ENCODE measurements at places on chromosomes 12 and 14.

DNA sequence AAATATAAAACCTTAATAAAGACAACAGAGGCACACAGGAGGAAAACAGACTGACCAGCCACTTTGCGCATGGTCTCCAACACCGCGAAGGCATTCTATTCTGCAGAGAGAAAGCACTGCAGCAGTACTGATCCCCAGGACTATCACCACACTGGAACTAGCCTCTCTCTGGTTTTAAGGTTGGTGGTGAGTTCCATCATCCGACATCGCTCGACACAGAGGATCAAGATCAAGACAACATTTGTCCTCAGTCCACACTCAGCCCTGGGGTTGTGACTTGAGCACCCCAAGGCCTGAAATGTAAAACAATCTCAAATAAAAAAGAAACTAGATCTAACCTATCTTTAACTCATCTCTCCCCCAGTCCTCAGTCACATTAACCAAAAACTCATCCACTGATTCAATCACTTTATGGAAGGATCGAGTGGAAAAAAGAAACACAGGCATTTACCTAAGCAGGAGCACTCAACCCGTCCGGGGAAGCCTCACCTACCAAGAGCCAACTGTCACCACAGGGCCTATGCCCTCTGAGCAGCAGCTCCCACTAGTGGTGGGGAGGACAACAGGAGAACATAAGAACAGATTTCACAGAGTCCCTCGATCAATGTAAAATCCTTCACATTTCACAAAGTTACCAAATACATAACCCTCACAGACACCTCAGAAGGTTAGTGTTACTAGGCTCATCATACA is 17.7 kb downstream of the STXBP6 start:
- DNase-seq: no peak

DNA sequence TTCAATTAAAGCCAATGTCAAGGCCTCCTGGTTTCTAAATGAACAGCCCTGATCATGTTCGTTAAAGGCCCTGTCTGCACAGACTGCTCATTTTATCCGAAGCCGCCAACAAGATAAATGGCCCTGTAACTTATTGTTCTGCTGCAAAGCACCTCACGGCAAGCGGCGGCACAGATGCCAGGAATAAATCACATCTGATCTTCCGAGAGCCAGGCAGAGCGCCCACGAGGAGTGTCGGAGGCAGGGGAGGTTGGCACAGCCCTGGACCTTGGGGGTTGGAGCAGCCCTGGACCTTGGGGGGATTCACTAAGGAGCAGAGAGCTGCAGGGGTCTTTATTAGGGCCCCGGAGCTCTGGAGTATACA is 110.5 kb downstream of the SCARB1 start:
- DNase-seq: no peak

- DNase-seq: no peak
Observed at GRCh38 chr12:100565987-100566545, 7.4 kb upstream of the GAS2L3 start.

DNA sequence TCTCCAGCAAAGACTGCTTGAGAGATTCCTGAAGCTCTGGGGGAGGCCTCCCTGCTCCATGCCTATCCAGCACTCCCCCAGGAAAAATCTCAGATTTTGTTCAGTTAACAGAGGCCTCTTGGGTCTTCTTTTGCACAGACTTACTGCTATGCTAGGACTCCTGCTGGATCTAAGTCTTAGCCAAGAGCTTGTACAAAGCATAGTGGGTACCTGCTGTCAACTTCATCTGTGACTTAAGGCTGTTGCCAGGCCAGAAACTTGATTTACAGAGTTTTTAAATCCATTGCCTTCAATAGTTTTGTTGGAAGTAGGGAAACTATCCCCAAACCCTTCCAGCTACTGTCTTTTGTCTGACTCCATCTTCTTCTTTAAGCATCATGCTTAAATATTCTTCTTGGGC is 140.5 kb downstream of the SMOC1 start:
- no peak for DNase-seq

DNA sequence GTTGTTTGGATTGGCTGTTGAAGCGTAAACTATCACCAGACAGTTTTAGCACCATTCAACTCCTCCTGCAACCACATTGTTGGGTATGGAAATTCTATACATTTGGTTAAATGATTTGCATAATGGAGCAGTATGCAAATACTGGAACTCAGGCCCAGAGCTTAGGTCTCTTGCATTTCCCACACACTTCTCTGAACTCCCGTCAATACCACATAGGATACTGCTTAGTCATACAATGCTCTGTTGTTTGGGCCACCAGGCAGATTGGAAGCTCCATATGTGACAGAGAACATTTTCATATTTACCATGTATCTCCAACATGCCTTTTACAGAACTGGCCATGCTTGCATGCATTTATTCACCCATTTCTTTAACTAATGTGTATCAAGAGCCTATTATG is 78.0 kb downstream of the IFNG start:
- DNase-seq: no peak

DNA sequence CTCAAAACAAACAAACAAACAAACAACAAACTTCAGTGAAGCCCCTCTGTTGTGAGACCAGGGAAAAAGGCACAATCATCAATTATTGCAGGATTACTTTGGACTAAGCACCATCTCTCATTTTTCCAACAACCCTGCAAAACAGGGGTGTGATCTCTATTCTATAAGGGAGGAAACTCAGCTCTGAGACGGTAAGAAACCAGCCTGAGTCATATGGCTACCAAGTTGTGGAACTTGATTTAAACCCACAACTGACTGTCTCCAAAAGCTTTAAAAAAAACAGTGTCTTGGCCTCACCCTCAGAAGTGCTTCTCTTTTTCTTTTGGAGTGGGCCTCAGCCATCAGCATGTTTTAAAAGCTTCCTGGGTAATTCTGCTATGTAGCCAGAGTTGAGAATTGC is 49.8 kb downstream of the RIN3 start:
- DNase-seq: no peak

DNA sequence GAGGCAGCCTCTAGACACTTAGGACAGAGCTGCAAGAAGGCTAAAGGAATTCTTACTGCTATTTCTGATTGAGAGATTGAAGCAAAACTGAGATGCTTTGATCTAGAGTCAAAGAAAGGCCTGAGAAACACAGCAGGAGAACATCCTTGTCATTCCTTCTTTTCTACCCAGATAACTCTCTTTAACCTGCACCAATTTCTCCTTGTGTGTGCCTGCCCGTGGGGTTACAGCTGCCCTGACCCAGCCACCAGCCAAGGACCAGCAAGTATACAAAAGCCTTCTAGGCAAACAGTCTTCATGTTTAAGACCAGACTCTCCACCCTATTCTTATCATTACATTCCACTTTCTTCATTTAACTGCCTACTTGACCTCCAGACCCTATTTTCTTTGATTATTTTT is 81.7 kb upstream of the PRB2 start:
- DNase-seq: no peak

DNA sequence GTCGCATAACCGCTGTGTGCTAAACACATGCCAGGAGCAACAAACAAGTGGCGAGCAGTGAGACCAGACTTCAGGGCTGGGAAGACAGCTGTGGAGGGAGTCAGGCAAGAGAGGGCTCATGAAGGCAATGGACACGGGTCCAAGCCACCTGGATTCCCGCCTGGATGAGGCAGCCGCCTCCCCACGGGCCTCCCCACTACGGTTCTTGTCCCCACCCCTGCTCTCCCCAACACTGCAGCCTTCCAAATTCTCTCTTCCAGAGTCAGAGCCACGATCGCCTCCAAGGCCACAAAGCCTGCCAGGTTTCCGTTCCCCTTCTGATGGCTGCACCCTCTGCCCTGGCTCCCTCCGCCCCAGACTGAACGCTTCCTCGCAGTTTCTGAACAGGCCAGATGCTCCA is 36.1 kb upstream of the PIWIL1 start:
- no peak for DNase-seq

DNA sequence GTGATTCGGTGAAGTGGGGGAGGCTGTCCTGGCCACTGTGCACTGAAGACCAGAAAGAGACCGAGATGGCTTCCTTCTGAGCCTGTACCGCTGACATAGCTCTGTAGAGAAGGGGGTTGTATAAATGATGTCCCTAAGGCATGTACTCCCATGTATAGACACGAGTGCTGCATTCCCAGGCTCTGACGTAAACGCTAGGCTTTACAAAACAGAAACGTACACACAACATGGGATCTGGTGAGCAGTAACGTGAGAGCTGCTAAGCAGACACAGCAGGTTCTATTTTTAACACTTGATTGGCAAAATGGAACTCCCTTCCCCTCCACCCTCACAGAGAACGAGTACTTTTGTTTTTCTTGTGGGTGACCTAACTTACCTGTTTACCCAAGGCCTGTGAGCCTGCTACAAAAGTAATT is 35.9 kb downstream of the ACADS start:
- no peak for DNase-seq

- no peak for DNase-seq
Observed at GRCh38 chr14:100731846-100732765, 5.4 kb downstream of the DLK1 start.

DNA sequence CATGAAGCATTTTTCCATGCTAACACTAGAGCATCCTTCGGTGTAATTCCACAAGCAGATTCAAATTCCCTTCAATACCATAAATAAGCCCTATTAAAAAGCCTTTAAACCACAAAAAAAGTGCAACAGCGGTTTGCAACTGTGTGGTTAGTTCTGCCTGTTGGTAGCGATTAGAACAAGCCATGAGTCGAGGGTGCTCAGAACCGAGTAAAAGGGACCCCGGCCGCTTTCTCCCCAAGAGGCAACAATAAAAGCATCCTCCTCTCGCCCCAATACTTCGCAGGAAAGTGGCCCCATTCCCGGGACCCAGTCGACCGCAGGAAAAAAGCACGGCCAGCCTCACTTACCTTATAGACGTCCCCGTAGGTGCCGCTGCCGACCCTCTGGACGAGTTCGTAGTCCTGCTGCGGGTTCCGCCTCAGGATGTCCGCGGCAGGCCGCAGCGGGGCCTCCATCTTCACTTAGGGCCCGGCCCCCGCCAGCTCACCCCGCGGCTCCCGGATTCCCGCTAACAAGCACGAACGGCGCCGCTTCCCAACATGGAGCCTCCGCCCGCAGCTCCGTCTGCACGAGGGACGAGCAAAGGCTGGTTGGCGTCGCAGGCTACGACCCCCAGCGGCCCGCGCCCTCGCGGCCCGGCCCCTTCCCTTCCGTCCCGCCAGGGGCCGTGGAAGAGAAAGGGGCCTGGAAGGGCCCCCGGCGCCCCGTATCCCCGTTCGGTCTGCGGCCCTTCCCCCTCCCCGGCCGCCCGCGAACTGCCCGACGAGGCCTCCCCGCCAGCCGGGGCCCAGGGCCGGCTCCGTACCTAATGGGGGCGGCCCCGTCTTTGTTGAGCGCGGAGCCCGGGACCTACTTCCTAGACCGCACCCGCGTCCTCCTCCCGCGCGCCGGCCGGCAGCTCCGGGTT is 521 bp downstream of the MAP4K5 start:
- DNase-seq: peak; percentile 36

- no peak for DNase-seq
Observed at GRCh38 chr14:22491683-22492621, 97.1 kb downstream of the DAD1 start.

DNA sequence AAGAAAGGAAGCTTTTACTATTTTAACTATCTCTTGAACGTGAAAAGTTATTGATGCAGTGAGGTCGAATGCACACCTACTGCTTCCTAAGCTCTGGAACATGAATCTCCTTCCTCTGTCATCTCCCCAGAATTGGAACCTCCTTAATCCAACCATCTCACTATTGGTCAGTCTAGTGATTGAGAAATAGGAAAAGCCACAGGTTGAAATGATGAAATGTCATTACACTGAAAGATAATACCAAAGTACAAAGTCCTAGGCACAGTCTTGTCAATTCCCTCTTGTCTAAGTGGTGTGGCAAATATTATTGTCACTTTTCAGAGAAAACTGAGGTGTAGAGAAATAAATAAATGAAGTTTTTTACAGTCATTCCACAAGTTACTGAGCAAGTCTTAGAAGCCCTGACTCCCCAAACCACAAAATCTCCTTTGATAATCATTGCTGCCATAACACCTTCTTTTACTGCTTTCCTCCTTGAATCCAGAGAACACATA is 19.5 kb upstream of the HIGD1C start:
- DNase-seq: no peak

- DNase-seq: no peak
Observed at GRCh38 chr14:88241810-88242209, 81.3 kb downstream of the KCNK10 start.

DNA sequence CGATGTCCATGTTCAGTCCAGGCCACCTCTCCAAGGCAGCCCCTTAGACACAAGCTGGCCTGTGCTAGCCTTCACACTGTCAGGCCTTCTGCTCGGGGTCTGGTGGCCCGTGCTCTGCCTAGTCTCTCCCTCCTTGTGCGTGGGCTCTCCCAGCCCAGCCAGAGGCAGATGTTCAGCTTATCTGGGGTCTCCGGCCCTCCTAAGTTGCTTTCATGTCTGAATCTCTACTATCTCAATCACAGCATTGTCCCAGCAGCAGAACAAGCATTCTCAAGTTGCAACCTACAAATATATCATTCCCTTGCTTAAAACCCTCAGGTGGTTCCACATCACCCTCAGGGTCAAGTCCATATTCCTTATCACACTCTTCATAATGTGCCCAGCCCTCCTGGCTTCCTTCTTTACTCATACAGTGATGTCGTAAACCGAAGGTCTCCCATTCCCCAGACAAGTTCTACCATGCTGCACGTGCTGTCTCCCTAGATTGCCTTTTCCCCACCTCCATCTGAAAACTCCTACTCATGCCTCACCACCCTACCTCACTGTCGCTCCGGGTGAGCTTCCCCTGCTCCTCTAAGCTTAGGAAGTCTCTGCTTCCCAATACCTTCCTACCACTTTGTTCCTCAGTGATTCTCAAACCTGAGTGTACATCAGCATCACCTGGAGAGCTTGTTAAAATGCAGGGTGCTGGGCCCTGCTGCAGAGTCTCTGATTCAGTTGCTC is 1.5 kb downstream of the KRT73 start:
- no peak for DNase-seq

DNA sequence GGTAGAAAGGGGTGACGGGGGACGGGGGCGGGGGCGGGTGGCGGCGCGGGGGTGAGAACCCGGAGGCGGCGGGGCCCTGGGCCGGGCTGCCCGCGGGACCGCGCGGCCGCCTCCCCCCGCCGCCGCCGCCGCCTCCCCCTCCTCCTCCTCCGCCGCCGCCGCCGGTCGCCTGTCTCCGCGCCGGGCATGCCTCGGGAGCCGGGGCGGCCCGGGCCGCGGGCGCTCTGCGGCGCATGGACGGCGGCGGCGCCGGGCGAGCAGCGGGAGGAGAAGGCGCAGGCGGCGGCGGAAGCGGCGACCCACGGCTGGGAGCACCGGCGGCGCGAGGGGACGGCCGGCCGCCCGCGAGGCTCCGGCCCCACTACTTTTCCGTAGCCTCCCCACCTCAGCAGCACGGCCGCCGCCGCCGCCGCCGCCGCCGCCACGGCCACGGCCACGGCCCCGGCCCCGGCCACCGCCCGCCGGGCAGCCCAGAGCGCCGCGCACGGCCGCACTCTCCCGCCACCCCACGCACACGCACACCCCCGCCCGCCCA is at the start of gene NPAS3:
NPAS3 (plus strand) TSS at position 161 of the 535 bp plus-strand sequence.
- DNase-seq: no peak

GRCh38 chr12:103326190-103326589 is 169.6 kb downstream of the C12orf42 start:
- DNase-seq: peak; percentile 26

- DNase-seq: no peak
Observed at GRCh38 chr14:46245276-46245675, 406.3 kb downstream of the RPL10L start.
